ENCODE measurements at places on chromosomes 7 and 10.

DNA sequence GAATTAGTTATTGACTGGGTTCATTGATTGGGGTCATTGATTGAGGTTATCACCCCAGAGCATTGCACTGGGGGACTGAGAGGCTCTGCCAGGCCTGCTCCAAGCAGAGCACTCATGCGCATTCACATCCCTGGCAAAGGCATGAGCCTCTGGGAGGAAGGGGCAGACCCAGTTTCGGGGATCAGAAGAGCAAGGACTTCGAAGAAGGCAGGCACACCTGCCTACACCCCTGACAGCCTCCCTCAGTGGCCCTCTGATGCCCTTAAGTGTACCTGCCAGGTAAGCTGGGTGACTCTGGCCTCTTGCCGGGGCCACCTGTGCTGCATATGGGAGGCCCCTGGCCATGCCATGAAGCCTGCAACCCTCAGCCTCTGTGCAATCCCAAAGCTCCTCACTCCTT lies 181.1 kb downstream of the PTPN20 start:
- no peak for DNase-seq

GRCh38 chr7:120395526-120396019 lies 122.6 kb downstream of the KCND2 start:
- DNase-seq: no peak

DNA sequence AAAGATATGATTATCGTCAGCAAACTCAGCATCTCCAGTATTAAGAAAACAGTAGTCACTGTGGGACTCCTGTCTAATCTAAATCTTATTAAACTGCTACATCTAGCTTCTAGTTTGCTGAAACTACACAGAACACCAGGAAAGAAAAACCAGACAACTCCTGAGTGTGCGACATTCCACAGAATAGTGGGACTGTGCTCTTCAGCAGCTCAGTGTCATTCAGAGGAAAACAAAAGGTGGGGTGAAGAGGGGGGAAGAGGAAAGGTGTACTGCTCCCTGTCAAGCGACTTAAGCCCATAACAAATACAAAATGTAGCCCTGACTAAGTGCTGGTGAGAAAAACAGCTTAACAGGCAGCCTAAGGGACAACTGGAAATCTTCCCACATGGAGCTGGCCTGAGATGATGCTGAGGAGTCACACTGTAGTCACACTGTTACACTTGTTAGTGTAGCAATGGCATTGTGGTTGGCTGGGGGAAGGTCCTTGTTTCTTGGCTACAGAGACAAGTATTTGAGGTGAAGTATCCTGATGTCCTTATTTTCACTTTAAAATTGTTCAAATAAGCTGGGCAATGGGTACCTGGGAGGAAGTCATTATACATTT lies 135.5 kb downstream of the USP6NL start:
- no peak for DNase-seq

DNA sequence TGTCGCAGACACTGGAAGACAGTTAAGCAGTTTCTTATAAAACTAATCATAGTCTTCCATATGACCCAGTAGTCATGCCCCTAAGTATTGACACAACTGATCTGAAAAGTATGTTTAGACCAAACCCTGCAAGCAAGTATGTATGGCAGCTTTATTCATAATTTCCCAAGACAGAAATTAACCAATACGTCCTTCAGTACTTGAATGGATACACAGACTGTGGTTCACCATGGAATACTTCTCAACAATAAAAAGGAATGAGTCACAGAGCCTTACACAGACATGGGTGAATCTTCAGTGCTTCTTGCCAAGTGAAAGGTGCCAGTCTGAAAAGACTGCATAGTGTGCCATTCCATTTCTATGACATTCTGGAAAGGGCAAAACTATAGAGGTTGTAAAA lies 50.2 kb upstream of the AKR1E2 start:
- DNase-seq: peak; percentile 26

DNA sequence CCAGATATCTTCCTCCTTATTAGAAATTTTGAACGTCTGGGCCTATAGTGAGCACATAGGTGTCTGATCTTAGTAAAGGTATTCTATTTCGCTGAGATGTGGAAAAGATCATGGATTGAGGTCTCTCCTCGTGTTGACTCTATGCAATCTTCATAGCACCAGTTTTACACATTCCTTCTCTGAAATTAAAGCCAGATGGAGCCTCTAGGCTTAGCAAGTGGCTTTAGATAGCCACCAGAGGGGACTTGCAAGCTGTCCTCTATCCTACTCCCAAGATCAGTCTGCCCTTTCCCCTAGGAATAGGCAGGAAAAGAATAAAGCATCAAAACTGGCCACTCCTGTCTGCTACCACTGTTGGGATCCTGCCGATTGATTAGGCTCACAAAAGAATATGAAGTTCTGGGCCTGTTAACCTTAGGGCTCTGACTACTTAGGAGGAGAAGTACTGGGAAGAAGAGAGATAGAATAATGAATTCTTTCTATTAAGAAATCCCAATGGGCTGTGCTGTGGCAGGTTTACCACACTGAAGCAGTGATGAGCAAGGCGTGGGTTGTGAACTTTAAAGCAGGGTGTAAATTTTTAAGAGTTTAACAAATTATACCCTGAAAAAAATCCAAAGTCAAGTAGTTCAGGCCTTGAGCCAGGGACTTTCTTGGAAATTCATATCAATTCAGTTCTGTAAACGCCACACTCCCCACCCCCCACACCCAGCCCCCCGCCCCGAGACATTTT lies 2.2 kb upstream of the STRIP2 start:
- DNase-seq: no peak

DNA sequence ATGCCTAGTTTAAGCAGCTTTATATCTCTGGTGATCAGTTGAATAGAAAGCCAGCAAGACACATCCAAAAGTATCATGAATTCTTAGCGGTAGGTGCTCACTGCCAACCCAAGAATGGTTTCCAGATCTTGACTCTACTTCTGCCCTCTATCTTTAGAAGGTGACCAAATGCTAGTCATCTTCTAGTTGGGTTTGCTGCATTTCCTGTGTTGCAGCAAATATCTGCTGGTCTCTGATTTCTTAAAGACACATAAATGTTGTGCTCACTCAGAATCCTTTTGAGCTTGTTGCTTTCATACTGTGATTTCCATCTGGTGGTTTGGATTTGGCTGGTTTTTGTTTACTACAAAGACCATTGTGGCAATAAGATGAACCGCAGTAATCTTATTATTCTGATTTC lies 2.2 kb downstream of the CDC123 start:
- no peak for DNase-seq

- DNase-seq: no peak
These were observed 6.8 kb downstream of the VIPR2 start for GRCh38 chr7:159137906-159138305.

DNA sequence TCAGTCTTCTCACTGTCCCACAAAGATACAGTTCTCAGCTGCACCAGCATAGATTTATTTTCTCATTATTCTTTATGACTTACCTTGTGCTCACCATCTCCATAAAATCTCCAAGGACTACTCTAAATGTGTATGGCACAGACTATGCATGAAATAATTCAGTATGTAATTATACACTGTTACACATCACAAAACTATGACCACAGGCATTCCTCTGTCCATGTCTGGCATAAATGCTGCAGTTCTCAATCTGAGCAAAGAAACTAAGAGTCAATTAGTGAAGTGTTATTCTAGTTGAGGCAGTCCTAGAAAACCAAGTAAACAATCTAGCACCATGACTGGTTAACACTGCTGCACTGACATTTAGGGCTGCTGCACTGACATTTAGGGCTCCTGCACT lies 2.7 kb downstream of the CYCS start:
- no peak for DNase-seq

DNA sequence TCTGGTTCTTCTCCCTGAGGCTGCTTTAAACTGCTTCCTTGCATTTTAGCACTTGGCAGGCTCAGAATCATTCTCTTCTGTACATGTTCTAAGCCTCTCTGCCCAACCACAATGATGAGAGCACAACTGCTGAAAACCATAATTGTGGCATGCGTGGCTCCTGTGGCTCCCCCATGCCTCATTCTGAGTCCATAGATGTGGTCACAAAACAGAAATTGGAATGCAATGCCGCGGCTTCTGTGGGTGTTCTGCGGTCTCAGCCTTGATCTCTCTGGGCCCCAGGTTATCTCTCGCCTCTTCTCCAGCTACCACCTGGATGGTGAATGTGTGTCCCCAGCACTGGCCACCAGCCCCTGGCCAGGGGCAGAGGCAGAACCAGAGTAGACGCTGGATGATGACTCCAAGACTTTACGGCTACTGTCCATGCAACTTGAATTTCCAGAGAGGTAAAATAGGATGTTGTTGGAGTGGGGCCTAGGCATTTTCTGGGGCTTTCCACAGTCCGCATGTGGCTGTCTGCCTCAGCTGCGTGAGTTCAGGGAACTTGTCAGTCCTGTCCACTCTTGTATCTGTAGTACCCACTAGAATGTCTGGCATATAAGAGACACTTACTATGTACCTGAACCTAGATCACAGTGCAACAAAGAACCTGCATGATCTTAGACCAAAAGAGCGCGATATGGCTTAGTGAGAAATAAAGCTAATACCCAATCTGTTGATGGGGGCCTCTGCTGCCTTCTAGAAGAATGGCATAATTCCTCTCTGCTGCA lies 52.4 kb upstream of the ADRB1 start:
- DNase-seq: no peak

DNA sequence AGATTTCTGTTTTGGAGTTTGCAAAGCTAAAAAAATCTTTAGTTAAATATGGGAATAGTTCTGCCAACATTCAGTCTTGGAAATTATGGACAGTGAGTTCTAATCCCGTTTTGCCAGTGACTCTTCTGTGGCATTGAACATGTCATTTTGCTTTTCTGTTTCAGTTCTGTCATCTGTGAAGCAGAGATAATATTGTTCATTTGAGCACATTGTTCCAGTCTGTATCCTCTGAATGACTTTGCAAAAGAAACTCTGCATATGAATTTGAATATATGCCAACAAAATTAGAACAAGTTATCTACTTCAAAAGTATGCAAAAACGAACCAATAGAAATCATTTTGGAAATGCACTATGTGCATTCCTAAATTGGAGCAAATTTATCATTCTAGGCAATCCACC lies 746.0 kb upstream of the POT1 start:
- no peak for DNase-seq

DNA sequence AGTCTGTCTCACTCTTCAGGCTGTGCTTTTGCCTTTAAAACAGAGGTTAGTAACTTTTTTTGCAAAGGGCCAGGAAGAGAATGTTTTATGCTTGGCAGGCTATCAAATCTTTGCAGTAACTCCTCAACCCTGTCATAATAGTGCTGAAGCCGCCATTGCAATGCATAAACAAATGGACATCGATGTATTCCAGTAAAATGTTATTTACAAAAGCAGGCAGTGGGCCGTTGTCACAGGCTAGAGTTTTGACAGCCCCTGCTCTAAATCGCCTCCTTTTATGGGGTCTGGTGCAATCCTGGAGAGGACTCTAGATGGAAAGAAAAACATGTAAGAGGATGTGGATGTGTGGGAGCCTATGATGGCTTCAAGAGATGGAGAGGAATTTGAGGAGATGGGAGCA lies 568.3 kb downstream of the TYW1 start:
- no peak for DNase-seq

DNA sequence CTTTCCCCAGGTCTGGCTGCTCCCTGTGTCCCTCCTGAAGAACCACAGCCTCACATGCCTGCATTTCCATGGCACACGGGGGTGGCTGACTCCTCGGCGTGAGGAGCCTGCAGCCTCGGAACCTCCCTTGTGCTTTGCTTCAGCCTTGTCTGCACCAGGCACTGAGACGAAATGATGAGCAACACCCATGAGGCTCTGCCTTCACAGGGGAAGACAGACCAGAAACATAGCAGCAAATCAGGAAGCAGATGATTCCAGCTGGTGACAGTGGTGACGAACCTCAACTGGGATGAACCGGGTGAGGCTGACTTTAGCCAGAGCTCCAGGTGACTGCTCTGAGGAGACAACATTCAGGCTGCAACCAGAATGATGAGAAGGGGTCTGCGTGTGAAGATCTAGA lies 84.5 kb upstream of the SMNDC1 start:
- no peak for DNase-seq

DNA sequence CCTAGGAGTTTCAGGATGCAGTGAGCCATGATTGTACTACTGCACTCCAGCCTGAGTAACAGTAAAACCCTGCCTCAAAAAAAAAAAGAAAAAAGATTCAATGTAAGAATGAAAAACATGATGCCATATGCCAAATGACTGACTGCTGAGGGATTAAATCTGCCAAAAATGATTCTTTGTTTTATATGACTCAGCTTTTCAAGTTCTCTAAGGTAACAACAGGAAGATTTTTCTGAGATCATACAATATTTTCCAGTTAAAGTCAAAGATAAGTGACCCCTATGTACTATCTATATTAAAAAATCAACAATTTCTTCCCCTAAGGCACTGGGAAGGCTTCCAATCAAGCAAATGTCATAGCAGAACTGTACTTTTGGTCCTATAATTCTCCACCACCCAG lies 271.2 kb upstream of the IMMP2L start:
- no peak for DNase-seq

DNA sequence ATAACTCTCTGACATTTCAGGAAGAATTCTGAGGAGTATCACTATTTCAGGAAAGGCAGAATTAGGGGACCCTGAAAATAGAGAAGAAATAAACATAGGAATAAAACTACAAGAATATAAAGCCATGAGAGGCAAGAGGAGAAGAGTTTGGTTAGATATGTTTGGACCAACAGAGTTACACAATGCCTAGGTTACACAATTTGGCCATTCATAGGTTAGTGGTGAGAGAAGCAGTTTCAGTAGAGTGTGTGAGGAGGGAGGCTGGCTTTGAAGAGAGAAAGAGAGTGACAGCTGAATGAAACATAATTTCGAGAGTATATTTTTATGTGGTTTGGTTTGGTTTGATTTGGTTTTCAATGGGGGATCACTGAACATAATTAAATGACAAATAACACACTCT lies 783.2 kb upstream of the LRRN3 start:
- no peak for DNase-seq

GRCh38 chr7:29898301-29898700 lies 91.3 kb downstream of the SCRN1 start:
- no peak for DNase-seq

DNA sequence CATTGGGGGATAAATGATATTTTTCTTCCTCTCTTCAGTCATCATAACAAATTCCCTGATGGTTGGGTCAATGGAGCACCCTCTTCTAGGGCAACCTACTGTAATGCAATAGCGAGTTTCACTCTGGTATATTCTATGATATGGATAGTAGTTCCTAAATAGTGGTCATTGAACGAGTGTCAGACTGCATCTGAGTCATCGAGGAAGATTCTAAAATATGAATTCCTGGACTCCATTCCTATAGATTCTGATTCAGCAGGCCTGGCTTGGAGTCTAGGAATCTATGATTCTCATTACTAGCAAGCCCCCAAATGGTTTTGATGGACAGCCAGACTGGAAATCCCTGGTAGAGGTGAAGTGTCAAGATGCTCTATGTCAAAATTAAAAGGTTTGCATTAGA lies 254.5 kb downstream of the BUB3 start:
- peak; percentile 34 for DNase-seq
